ENCODE measurements at places on chromosomes 2 and 18. TPM values are rescaled to one million over a fixed set of nuclear protein-coding genes. Genes with fewer than 3 reads are reported as not detected.

GRCh38 chr2:79210274-79210917 is 50.8 kb upstream of the REG3A start:
- H3K36me3 ChIP-seq = no peaks in the 10 kb centered on the region
- no peaks in the 10 kb centered on the region for H3K27me3 ChIP-seq
- no peaks in the 10 kb centered on the region for H3K4me1 ChIP-seq
- DNase-seq = no peak
- H3K4me3 ChIP-seq = no peak overlapping the region
- H3K27ac ChIP-seq = no peak overlapping the region

DNA sequence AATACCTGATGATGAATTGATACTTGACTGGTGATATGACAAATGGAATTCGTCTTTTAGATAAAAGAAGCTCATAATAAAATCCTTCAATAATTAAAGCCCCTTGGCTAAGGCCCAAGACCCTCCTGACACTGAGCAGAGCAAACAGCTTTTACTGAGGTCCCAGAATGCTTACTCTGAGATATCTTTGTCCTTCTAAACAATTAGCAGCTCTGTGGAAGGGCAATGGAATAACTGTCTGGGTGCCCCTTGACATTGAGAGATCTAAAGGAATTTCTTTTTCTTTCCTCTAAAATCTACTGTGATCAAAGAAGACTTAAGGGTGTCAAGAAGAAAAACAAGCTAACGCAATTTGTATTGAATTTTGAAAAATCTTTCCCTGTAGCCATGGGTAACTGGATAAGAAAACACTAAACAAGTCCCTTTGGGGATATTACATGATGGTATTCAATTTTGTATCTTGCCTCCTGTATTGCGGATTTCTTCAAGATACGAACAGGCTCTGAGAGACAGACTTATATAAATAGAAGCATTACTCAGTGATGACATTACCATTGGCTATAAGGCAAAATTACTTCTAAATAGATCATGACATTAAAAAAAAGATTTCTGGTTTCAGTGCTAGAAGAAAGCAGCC is 128.8 kb downstream of the MREG start:
- no peaks in the 10 kb centered on the region for H3K36me3 ChIP-seq
- H3K4me3 ChIP-seq = no peak overlapping the region
- DNase-seq = no peak
- peaks cover 26% of the 10 kb centered on the region for H3K4me1 ChIP-seq

THSD7B gene
- total RNA-seq = 0.27 TPM

DNA sequence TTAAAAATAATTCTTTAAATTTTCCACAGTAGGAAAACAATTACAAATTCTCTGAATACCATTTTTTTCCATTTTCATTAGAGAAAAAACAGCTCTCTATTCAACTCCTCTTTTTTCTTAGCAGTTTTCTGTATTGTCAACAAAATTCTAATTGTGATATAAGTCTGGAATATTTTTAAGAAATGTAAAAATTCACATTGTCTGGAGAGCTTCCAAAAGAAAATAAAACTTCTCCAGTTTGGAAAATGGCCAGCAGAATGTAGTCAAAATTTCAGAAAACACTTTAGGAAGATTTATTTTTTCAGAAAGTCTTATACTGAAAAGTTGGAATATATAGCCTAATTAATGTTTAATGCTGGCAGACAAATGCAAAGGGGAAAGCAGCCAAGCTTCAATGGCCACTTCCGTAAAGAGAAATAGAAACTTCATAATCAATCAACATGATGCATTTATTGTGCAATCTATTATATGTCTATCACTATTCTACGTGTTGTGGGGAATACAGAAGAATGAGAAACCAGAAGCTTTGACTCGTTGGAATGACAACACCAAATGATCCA is 733.2 kb upstream of the PKDCC start:
- no peak overlapping the region for H3K4me3 ChIP-seq
- H3K27ac ChIP-seq = no peak overlapping the region
- H3K4me1 ChIP-seq = no peaks in the 10 kb centered on the region
- H3K27me3 ChIP-seq = no peaks in the 10 kb centered on the region

GRCh38 chr2:11254100-11254536 is 90.3 kb downstream of the ROCK2 start:
- H3K27ac ChIP-seq = no peak overlapping the region
- no peaks in the 10 kb centered on the region for H3K36me3 ChIP-seq
- no peak for DNase-seq
- peaks cover 11% of the 10 kb centered on the region for H3K4me1 ChIP-seq
- H3K4me3 ChIP-seq = no peak overlapping the region

DNA sequence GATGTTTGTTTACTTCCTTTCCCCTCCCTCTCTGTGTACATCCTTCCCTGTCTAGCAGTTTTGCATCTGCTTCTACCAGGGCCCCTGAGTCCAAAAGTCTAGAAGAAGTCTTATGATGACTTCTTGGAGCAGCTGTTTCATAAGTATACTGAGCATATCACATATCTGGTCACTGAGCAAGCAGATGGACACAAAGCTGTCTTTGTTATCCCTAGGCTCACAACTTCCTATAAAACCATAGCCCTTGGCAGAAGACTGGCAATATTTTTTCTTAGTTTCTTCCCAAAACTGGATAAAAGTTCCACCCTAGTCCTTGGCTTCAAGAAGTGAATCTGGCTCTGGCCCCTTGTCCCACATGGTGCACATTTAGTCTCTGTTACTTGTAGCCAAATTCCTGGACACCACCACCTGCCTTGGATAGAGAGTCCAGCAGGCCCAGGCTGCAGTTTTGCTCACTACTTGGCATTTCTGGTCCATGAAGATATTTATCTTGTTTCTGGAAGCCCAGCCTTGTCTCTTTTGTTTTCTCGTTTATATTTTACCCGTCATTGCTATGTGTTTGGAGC is 22.5 kb downstream of the THOC1 start:
- no peak overlapping the region for H3K4me3 ChIP-seq
- no peaks in the 10 kb centered on the region for H3K4me1 ChIP-seq

GRCh38 chr2:42792583-42793333 is at the start of gene HAAO:
HAAO (minus strand) TSS chr2:42792583; CDS start chr2:42792536, 47 bp downstream.
- H3K4me3 ChIP-seq = peak within 1 kb of the TSS; percentile 45
- H3K27ac ChIP-seq = peak within 1 kb of the TSS; percentile 88
- no peaks in the 10 kb centered on the region for H3K4me1 ChIP-seq
- no peaks in the 10 kb centered on the region for H3K27me3 ChIP-seq

DNA sequence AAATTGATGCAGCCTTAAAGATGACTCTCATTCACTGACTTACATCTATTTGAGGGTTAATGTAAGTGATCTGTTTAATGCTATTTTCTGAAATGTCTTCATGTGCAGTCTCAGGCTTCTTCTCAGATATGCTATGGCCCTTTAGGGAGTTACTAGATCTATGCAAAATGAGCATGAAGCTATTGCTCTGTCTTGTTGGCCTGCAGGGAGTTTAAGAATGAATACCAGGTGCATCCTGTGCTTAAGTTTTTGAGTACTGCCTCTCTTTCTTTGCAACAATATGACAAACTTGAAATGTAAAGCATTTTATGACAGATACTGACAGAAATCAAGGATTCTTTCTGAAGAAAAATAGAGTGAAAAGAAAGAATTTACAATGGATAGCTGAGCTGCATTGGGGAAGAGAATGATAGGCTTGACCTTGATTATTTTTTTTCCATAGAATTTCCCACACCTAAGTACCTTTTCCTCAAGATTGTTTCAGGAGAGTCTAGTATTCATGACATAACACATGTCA is 1058.3 kb upstream of the TMEFF2 start:
- H3K36me3 ChIP-seq = no peaks in the 10 kb centered on the region
- H3K27me3 ChIP-seq = no peaks in the 10 kb centered on the region
- peaks cover 14% of the 10 kb centered on the region for H3K4me1 ChIP-seq
- DNase-seq = no peak
- no peak overlapping the region for H3K27ac ChIP-seq

AMER3 gene
- total RNA-seq = not detected

- no peak overlapping the region for H3K4me3 ChIP-seq
- DNase-seq = no peak
- no peaks in the 10 kb centered on the region for H3K4me1 ChIP-seq
- no peaks in the 10 kb centered on the region for H3K27me3 ChIP-seq
- no peak overlapping the region for H3K27ac ChIP-seq
Measured at GRCh38 chr2:65878011-65878340, 445.6 kb upstream of the SPRED2 start.

DNA sequence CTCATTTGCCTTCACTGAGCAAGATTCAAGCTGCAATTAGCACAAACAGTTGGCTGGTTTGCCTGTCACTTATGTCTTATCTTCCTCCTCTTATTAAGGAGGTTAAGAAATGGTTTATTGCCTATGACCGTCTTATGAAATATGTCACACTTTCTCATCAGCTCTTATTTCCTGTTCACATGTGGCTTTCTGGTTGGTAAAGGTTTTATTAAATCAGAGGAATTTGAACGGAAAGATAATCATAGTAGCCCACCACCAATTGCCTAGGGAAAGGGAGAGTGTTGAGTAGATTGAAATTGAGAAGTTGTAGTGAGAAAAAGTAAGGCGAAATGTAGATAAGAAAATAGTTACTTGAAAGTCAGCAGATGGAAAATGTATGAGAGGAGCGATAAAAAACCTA is 4.2 kb upstream of the IL1R1 start:
- H3K4me3 ChIP-seq = no peak overlapping the region
- no peak for DNase-seq
- no peaks in the 10 kb centered on the region for H3K36me3 ChIP-seq
- no peaks in the 10 kb centered on the region for H3K27me3 ChIP-seq
- no peaks in the 10 kb centered on the region for H3K4me1 ChIP-seq

GRCh38 chr2:219812672-219813071 is 185.2 kb downstream of the SLC4A3 start:
- no peaks in the 10 kb centered on the region for H3K27me3 ChIP-seq
- DNase-seq = no peak

AKAIN1 gene
- not detected for total RNA-seq

DNA sequence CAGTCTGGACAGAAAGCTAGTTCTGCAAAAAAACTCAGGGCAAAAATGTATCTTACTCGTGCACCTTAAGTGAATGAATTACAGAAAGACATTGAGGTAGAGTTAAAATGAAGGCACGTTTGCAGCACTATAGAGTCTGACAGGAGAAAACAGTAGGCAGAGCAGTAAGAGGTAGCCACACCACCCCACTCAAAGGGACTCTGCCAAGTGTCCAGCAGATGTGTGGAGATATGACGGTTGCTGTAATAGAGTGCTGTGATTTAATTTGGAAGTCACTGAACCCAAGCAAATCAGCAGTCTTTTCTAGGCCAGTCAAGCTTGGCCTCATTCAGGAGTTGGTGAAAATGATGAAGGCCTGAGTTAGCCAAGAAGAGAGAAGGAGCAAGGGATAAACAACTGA is 464.4 kb downstream of the PTPRM start:
- H3K27ac ChIP-seq = no peak overlapping the region
- no peak overlapping the region for H3K4me3 ChIP-seq
- H3K36me3 ChIP-seq = no peaks in the 10 kb centered on the region
- no peak for DNase-seq

CNTNAP5 gene
- total RNA-seq = 1.5 TPM

GRCh38 chr2:232892221-232892620 is 22.2 kb downstream of the SNORC start:
- peaks cover 18% of the 10 kb centered on the region for H3K27me3 ChIP-seq
- H3K27ac ChIP-seq = no peak overlapping the region
- no peaks in the 10 kb centered on the region for H3K4me1 ChIP-seq
- no peak overlapping the region for H3K4me3 ChIP-seq

DNA sequence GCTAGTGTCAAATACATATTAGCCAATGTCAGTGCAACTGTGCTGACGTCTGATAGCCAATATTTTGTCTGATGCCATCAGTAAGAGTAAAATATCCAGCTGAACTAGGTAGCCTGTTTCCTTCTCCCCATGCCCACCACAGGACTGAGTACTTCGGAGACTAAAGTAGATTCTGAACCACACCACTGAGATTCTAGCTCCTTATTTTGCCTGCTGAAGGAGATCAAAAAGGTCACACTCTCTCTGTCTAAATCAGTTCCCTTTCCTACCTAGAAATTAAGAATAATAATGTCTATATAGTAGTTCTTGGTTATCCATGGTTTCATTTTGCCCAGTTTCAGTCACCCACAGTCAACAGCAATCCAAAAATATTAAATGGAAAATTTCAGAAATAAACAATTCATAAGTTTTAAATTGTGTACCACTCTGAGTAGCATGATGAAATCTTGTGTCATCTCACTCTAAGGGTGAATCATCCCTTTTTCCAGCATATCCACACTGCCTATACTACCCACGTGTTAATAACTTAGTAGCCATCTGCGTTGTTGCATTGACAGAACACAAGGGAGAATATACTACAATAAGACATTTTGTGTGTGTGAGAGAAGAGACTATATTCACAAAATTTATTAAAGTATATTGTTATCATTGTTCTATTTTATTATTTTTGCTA is 1043.3 kb upstream of the PIK3C3 start:
- no peak for DNase-seq
- H3K36me3 ChIP-seq = no peaks in the 10 kb centered on the region
- H3K4me3 ChIP-seq = no peak overlapping the region
- no peaks in the 10 kb centered on the region for H3K4me1 ChIP-seq

DNA sequence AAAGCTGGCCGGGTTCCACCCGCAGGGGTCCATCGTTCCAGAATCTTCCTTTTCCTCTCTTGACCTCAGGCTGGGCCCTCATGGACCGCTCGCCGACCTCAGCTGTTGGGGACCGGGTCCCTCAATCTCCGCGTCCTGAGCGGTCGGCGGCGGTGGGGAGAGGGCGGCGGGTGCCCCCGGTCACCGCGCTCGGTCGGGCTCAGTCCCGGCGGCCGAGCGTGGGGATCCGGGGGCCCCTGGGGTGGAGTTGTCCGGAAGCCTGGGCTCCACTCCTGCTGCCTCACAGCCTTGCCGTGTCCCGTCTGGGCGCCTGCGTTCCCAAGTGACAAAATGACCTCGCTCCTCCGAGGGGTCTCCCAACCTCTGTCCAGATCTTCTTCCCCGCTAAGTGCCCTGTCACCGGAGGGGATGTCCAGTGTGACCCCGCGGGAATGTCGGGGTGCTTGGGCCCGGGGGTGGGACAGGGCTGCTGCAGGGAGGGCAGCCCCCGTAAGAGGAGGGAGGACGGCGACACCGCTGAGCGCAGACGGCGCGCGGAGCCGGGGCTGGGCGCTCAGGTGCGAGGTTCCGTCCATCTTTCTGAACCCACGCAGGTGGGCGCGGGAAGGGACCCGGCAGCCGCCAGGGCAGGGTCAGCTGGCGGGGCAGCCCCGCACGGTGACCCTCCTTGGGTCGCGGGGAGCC is 16.0 kb upstream of the E2F6 start:
- H3K4me1 ChIP-seq = peaks cover 17% of the 10 kb centered on the region
- H3K36me3 ChIP-seq = no peaks in the 10 kb centered on the region
- H3K27ac ChIP-seq = no peak overlapping the region
- no peak overlapping the region for H3K4me3 ChIP-seq
- peaks cover 63% of the 10 kb centered on the region for H3K27me3 ChIP-seq

SNORC gene
- 1.9 TPM for total RNA-seq

DNA sequence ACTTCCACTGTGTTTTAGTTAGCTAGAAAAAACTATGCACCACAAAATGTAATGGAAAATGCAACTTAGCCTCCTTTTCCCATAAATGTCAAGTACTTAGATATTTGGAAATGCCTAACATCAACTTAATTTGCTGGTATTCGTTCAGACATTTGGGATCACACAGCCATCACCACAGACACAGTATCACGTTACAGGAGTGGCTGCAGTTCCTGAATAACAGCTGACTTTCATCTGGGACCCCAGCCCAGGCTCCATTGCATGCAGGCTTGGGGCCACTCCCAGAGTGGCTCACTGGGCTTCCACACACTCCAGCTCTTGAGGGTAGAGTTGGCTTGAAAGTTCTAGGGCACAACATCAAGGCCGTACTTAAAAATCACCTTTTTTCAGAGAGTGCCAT is 9.3 kb downstream of the TMEM182 start:
- H3K36me3 ChIP-seq = no peaks in the 10 kb centered on the region
- H3K4me1 ChIP-seq = no peaks in the 10 kb centered on the region
- no peak overlapping the region for H3K4me3 ChIP-seq
- DNase-seq = no peak

GRCh38 chr2:54642677-54643430 is 80.6 kb upstream of the EML6 start:
- H3K36me3 ChIP-seq = peaks cover 39% of the 10 kb centered on the region
- no peaks in the 10 kb centered on the region for H3K27me3 ChIP-seq
- no peak for DNase-seq
- no peak overlapping the region for H3K27ac ChIP-seq

Data from sigmoid colon (tissue), 7 donors.